HFF-Myc (cell line): ENCODE measurements at places on chromosomes 11 and 22.

DNA sequence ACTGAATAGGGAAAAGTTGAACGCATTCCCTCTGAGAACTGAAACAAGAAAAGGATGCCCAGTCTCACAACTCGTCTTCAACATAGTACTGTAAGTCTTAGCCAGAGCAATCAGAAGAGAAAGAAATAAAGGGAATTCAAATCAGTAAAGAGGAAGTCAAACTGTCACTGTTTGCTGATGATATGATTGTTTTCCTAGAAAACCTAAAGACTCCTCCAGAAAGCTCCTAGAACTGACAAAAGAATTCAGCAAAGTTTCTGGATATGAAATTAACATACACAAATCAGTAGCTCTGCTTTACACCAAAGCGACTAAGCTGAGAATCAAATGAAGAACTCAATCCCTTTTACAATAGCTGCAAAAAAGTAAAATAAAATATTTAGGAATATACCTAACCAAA is 471.2 kb upstream of the CNTN5 start:
- no peak for DNase-seq

DNA sequence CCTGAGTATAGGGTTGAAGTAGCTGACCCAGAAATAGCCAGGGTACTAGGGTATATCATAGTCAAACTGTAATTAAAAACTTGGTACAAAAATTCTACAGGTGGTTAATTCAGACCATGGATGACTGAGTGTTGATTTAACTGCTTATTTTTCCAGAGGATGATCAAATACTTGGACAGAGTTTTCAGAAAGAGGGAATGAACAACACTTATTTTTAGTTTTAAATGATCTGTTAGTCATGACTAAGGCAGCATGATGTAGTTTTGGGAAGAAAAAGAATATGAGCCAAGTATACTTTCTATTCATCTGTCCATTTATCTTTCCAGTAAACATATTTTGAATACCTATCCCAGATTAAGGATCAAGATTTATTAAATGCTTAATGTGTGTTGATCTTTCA is 19.8 kb upstream of the CCDC89 start:
- no peak for DNase-seq

GRCh38 chr11:61887839-61888494 is 3.4 kb downstream of the FADS3 start:
- no peak for DNase-seq

- DNase-seq, result no peak
Measured at GRCh38 chr22:42841444-42841843, 15.6 kb downstream of the ARFGAP3 start.

DNA sequence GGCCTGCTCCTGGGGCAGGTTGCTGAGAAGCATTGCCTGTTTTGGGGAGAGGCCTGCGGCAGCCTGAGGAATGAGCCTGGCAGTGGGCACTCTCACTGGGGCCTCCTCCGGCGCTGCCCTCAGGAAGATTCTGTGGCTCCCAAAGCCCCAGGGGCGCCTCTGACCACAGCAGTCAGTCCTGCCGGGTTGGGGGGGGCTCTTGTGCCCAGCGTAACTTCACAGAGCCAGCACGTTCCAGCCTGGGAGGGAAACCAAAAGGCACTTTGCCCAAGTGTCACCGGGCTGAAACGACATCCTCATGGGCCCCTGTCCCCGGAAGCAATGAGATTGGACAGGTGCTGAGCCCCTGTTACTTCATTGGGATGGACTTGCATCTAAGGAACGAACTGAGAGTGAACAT is 4.3 kb upstream of the LRP5 start:
- no peak for DNase-seq

- DNase-seq, result no peak
Measured at GRCh38 chr11:91158891-91159537, 936.2 kb upstream of the CHORDC1 start.

DNA sequence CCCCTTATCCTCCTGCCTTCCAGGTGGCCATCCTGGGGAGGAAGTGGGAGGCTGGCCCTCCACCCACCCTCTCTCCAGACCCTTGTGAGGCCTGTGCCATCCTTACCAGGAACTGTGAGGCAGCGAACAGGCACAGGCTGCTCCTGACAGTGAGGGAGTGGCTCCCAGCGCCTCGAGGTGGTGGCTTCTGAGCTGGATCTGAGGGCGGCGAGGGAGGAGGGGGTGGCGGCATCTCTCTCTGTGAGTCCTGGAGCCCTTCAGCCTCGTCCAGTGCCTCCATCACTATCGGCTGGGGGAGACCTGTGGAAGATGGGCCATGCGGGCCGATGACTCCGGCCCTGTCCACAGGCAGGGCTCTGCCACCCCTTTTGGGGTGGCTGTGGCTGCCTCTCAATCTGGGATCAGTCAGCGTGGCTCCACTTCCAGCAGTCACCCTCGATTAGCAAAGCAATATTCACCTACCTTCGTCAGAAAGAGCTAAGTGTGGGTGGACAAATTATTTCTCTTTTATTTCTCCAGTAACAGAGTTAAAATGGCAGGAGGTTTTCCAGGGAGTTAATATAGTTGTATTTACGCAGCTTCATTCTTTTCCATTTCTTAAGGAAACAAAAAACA is 18.0 kb upstream of the IGSF22 start:
- DNase-seq, result no peak

GRCh38 chr11:12538889-12539421 is 135.3 kb upstream of the TEAD1 start:
- no peak for DNase-seq

- no peak for DNase-seq
Measured at GRCh38 chr11:111778047-111778558, 11.9 kb upstream of the PPP2R1B start.

GRCh38 chr11:69873166-69874077 is 54.2 kb upstream of the FGF3 start:
- DNase-seq, result no peak

- DNase-seq, result no peak
Measured at GRCh38 chr11:24289301-24289700, 207.6 kb upstream of the LUZP2 start.

DNA sequence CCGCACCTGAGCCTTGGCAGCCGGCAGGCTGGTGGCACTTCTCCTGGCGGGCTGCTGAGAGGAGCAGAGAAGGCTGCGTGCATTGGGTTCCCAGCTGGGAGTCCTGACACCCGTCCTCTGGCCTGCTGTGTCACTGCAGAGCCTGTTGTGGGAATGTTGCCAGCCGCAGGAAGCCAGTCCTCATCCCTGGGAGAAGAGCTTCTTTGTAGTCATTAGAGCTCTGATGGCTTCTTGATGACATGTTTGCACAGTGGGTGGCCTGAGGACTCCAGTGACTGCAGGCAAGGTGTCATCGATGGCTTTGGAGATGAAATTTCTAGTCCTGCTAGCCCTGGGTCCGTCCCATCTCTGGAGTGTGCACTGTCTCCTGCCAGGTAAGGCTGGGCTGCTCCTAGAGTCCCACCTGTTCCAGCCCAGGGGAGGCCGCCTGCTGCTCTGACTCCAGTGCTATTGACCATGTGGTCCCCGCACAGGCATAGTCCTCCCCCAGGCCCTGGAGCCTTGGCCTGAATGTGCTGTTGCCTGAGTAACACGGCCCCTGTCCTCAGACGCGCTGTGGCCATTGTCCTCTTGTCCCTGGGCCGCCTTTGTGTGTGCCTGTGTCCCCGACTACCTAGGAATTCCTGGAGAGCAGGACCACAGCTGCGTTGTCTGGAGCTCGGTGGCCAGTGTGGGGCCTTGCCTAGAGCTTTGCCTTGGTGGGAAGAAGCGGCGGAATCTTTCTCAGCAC is 129.2 kb downstream of the CACNA1I start:
- no peak for DNase-seq

DNA sequence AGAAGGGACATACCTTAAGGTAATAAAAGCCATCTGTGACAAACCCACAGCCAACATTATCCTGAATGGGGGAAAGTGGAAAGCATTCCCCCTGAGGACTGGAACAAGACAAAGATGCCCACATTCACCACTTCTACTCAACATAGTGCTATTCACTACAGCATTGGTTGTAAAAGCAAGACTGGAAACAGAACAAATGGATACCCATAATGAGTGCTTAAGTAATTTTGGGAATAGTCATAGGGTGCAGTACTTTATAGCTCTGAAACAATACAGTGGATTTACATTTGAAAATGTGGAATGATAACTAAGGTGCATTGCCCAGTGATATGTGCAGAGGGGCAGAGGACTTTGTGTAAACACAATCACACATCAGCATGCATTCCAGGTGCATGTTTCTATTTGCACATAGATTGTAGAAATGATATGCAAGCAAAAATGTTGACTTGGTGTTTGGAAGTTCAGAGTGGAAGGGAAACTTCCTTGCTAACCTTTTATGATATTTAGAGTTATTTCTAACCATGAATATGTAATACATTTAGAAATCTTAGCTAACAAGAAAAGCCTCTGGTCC is 112.3 kb downstream of the IGLL1 start:
- no peak for DNase-seq

GRCh38 chr11:88315981-88316441 is 21.5 kb downstream of the CTSC start:
- DNase-seq, result no peak

GRCh38 chr11:72576661-72577060 is 97.6 kb downstream of the PDE2A start:
- DNase-seq, result no peak

- no peak for DNase-seq
Measured at GRCh38 chr11:82732348-82732733, 1.3 kb downstream of the FAM181B start.

DNA sequence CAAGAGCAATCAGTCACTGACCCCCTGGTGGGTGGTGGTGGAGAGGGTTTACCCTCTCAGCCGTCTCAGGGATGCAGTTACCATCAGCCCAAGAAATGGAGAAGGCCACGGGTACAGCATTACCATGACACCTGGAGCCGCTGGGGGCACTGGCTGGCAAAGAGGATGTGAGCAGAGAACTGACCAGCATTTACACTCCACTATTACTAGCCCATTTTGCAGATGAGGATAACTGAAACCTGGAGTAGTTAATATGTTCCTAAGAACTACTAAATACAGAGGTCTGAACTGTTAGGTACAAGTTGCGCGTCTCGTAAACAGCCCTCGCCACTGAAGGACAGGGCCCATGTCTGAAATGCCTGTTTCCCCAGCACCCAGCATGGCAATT is 79.0 kb downstream of the TIMP3 start:
- no peak for DNase-seq

DNA sequence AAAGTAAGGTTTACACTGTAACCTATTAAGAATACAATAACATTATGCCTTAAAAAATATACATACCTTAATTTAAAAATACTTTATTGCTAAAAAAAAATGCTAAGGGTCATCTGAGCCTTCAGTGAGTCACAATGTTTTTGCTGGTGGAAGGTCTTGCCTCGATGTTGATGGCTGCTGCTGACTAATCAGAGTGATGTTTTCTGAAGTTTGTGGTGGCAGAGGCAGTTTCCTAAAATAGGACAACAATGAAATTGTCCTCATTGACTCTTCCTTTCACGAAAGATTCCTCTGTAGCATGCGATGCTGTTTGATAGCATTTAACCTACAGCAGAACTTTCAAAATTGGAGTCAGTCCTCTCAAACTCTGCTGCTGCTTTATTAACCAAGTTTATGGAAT is 97.6 kb downstream of the FAT3 start:
- no peak for DNase-seq

GRCh38 chr22:27876684-27877083 is 42.4 kb downstream of the PITPNB start:
- DNase-seq, result no peak

GRCh38 chr22:26885441-26886261 is 228.3 kb downstream of the MIAT start:
- DNase-seq, result no peak

- no peak for DNase-seq
Measured at GRCh38 chr22:19343470-19343869, 52.0 kb upstream of the CLTCL1 start.

- DNase-seq, result no peak
Measured at GRCh38 chr22:48711031-48711431, 1116.6 kb downstream of the BRD1 start.

GRCh38 chr11:95897731-95898130 is 26.2 kb downstream of the MTMR2 start:
- no peak for DNase-seq

DNA sequence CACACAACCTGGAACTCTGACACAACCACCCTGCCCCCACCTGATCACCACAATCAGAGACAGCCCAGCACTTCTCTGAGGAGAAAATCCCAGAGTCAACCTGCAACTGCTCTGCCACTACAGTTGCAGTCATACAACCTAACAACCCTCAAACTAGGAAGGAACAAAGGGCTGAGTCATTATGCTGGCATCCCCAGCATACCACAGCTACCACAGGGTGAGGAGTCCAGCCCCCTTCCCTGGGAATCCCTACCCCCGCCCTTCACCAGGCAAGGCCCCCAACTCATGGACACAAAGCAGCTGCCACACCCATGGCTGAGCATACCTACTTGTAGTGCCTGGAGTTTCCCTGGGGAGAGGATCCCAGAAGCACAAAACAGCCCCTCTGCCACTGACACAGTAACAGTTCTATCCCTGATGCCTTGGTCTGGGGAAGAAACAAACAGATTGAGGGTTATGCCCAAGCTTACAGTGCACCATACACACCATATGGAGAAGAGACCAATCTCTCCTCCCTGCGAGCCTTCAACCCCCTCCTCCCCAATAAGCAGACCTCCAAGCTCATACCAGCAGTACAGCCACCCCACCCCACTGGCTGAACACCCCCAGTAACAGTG is 68.5 kb upstream of the C11orf58 start:
- DNase-seq, result peak; percentile 14

- no peak for DNase-seq
Measured at GRCh38 chr11:127448101-127448500, 447.5 kb upstream of the KIRREL3 start.

DNA sequence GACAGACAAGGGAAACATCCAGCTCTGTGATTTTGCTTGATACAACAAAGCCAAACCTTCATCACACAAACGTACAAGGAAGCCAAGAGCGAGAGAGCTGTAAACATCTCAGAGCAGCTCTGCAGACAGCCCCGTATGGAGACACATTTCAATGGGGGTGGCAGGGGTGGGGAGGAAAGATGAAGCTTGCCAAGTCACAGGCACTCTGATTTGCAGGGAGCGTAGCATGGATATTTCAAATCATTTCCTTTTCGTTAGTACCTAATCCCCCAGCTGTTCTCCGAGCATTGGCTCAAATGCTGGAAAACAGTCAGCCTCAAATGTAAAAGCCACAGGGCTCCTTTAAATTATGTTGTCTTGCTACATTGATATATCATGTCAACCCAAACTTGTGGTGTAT is 458.9 kb upstream of the CADM1 start:
- no peak for DNase-seq

- DNase-seq, result no peak
Measured at GRCh38 chr11:1303126-1303821, 6.2 kb downstream of the TOLLIP start.

- no peak for DNase-seq
Measured at GRCh38 chr22:37764622-37765021, 43.1 kb upstream of the GCAT start.

DNA sequence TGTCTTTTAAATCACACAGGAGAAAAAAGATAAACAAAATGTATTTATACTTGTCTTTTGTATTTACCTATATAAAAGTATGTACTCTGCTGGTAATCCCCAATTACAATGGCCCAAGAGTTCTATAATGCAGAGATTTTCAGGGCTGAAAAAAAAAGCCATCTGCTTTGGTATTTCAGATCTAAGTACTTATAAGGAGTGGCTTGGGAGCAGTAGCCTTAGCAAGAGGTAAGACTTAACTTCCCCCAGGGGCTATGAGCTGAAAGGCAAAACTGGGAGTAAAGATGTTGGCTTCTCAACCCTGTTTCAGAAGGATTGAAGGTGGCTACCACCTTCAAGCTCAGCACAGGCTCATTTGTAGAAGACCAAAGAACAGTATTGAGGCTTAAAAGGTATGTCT is 35.3 kb upstream of the EP300 start:
- no peak for DNase-seq
